ENCODE measurements at places on chromosomes 16 and 17.

- DNase-seq = no peak
These were observed 34.4 kb downstream of the CPD start for GRCh38 chr17:30413109-30413508.

DNA sequence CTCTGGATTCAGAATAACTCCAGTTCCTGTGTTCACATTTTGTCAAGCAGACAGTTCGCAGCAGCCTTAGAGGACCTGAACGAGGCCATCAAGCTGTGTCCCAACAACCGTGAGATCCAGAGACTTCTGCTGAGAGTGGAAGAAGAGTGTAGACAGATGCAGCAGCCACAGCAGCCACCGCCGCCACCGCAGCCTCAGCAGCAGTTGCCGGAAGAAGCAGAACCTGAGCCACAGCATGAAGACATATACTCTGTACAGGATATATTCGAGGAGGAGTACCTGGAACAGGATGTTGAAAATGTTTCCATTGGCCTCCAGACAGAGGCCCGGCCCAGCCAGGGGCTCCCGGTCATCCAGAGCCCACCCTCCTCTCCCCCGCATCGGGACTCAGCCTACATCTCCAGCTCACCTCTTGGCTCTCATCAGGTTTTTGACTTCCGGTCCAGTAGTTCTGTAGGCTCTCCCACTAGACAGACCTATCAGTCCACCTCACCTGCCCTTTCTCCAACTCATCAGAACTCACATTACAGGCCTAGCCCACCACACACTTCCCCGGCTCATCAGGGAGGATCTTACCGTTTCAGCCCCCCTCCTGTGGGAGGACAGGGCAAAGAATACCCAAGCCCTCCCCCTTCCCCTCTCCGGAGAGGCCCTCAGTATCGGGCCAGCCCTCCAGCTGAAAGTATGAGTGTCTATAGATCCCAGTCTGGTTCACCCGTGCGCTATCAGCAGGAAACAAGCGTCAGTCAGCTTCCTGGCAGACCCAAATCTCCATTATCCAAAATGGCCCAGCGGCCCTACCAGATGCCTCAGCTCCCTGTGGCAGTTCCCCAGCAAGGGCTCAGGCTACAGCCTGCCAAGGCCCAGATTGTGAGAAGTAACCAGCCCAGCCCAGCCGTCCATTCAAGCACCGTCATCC, 25.9 kb downstream of the CYB561 start:
- DNase-seq = no peak

DNA sequence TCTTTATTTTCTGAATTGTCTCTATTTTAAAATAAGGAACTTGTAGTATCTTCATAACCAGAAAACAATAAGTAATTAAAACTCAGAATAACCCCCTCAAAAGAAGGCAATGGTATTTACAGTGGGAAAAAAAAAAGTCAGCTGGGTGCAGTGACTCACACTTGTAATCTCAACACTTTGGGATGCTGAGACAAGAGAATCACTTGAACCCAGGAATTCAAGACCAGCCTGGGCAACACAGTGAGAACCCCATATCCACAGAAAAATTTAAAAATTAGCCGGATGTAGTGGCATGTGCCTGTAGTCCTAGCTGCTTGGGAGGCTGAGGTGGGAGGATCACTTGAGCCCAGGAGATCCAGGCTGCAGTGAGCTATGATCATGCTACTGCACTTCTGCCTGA, 33.5 kb downstream of the ADAM11 start:
- no peak for DNase-seq

GRCh38 chr17:37429453-37429852, 22.8 kb downstream of the TADA2A start:
- DNase-seq = no peak

GRCh38 chr17:8869114-8869815, 1.8 kb upstream of the PIK3R6 start:
- no peak for DNase-seq

Measured in iPS DF 6.9 (cell line).